Nephron progenitor cell (in vitro differentiated cells): ENCODE measurements at places on chromosomes 4 and X.

GRCh38 chr4:118991686-118992085 lies 103.0 kb downstream of the SYNPO2 start:
- DNase-seq = no peak

DNA sequence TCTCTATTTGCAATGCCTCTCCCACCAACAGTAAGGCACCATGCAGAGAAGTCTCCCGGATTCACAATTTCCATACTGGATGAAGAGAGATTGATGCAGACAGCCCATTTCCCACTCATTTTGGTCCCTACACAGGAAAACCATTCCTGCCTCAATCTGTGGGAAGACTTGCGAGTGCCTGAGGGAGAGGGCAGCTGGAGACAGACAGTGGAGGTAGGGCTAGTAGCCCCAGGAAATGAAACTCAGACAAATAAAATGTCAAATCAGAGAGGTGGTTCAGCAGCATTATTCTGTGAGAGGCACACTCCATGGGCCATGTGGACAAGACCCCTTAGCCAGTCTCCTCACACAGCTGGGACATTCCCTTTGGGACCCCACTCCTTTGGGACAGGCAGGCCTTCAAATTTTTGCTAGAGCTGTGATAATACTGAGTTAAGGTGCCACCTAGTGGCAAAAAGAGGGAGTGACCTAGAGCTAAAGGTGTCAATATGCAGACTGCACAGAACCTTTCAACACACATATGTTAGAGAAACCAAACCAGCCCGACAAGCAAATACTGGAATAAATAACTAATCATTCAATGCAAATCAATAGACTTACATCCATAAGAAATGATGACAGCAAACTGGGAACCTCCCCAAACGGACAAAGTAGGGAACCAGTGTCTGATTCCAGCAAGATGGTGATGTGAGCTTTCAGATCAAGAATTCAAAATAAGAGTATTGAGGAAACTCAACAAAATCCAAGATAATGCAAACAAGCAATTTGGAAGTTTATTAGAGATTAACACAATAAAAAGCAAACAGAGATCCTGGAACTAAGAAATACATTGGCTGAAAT lies 1865.3 kb upstream of the AGA start:
- peak; percentile 41 for DNase-seq

GRCh38 chrX:11757397-11757718 lies 679 bp upstream of the MSL3 start:
- DNase-seq = no peak

GRCh38 chr4:20829617-20830357 lies 129.5 kb downstream of the PACRGL start:
- no peak for DNase-seq

DNA sequence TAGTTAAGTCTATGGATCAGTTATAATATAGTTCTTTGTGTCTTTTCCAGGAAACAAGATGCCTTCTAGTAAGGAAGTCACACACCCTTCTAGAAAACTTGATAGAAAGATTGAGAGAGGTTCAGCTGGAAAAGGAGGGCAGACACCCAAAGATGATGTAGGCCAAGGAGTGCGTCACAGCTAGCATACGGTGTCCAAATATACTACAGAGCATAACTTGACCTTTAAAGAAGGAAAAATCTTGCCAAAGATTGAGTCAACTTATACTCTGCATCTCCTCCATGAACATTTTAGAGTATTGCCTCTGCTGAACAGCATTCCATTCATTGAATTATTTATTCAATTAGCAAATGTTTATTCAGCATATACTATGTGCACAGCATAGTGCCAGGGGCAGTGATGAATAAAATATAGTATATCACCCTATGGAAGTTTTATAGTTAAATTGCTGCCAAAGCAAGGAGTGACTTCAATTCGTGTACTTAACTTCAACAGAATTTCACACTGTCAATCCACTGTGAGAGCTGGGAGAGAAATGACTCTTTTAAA lies 51.9 kb upstream of the SLC6A14 start:
- DNase-seq = no peak

DNA sequence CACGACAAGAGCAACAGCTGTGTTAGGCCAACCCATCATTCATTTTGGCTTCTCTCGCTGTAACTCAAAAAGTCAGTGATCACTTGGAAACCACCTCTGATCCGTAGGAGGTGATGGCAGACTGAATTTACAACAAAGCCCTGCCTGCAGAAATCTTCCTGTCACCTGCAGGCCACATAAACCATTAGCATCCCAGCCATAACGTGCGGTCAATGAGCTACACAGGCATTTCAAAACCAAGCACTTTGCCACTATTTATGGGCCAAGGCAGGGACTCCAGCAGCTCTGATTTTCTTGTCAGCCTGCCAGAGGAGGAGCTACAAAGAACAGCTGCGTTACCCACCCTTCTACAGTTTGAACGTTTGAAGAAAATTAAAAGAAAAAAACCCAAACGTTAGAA lies 228.1 kb upstream of the PPARGC1A start:
- no peak for DNase-seq

- DNase-seq = no peak
Measured at GRCh38 chr4:62199291-62199810, 999.2 kb downstream of the ADGRL3 start.

GRCh38 chrX:133549295-133549933 lies 134.1 kb upstream of the GPC4 start:
- no peak for DNase-seq

- no peak for DNase-seq
Measured at GRCh38 chr4:55996646-55997045, 47.9 kb downstream of the CEP135 start.

GRCh38 chr4:35793045-35793722 lies 451.1 kb downstream of the ARAP2 start:
- no peak for DNase-seq

GRCh38 chr4:82691431-82691830 lies 107.2 kb downstream of the SCD5 start:
- DNase-seq = no peak

DNA sequence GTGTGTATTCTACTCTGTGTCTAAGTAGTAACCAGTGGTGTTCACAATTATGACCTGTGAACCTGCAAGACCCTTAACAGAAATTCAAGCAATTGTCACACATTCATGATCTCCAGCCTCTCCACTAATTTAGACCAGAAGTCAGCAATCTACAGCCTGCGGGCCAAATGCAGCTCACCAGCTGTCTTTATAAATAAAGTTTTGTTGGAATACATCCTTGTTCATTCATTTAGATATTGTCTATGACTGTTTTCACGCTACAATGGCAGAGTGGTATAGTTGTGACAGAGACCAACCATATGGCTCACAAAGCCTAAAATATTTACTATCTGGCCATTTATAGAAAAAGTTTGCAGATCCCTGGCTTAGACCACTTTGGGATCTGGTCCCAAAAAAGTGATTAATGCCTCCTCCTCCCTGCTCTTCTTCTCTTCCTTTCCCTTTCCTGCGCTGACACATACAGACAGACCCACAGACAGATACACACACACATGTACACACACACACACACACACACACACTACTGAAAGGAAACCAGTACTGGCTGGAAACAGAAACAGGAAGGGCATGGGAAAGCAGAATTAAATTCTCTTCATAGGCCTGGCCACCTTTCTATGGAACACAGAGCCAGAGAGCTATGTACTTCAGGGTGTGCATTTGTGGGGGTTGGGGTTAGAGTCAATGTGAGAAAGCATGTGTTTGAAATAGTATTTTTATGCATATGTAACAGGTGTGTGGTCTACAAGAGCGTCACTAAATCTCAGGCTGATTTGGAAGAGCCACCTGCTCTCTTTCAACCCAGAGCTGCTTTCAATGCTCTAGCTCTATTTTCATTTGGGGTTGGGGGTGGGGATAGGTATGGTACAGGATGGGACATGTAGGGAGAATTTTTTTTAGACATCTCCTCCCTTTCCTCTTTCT lies 49.7 kb upstream of the TMEM164 start:
- no peak for DNase-seq

DNA sequence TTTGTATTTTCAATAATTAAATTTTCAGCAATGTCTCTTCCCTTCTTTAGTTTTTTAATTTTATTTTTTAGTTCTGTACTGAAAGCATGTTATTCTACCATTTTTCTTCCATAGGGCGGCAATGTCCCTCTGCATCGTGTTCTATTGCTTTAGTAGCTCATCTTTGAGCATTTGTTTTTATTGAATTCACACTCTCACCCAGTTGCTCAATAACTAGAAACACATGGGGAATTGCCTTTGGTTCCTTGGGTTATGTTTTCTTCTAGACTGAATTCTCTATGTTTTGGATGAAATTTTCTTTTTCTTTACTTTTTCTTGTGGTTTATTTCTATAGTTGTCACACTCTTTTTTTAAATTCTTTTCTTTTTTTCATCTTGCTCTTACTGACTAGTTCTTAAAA lies 233.8 kb upstream of the LDB2 start:
- DNase-seq = no peak

GRCh38 chrX:136028383-136028984 lies 43.2 kb downstream of the SLC9A6 start:
- DNase-seq = no peak

DNA sequence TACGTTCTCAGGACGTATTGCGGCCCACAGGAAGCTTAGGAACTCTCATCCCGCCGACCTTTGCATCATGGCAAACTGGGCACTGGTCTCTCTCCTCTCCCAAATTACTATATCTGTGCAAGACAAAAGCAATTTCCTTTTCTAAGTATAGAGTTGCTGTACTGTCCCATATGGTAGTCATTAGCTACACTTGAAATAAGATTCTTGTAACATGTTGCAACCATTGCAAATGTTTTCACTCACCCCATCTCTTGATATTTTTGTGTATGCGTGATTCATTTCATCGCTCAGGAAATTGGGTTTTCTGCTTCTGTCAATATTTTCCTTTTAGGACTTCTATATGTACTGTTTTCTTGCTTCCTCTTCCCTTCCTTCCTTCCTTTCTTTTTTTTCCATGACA lies 15.7 kb downstream of the ARMCX6 start:
- DNase-seq = no peak

- peak; percentile 33 for DNase-seq
Measured at GRCh38 chrX:154748712-154749339, 2.1 kb downstream of the GAB3 start.

GRCh38 chr4:141058591-141059512 lies 74.4 kb downstream of the RNF150 start:
- DNase-seq = no peak

- DNase-seq = no peak
Measured at GRCh38 chr4:110107866-110108265, 90.5 kb downstream of the ELOVL6 start.

GRCh38 chr4:84750260-84750959 lies 167.5 kb downstream of the CDS1 start:
- DNase-seq = no peak

GRCh38 chr4:153222707-153223426 lies 18.6 kb downstream of the TRIM2 start:
- peak; percentile 74 for DNase-seq

DNA sequence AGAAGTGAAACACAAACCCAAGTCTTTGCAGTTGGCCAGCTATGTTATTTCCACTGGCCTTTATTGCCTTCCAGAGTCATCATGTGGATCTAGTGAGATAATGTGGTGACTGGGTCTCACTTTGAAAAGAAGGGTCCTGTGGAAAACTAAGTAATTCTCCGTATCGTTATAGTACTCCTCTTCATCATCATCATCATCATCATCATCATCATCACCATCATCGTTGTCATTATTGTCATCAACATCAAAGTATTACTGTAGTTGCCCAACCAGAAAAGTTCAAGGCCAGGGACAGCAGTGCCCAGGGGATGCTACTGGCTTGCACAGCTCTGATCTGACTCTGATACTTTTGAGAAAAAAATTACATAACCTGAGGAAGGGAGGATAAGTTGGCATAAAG lies 295.6 kb upstream of the F9 start:
- no peak for DNase-seq

DNA sequence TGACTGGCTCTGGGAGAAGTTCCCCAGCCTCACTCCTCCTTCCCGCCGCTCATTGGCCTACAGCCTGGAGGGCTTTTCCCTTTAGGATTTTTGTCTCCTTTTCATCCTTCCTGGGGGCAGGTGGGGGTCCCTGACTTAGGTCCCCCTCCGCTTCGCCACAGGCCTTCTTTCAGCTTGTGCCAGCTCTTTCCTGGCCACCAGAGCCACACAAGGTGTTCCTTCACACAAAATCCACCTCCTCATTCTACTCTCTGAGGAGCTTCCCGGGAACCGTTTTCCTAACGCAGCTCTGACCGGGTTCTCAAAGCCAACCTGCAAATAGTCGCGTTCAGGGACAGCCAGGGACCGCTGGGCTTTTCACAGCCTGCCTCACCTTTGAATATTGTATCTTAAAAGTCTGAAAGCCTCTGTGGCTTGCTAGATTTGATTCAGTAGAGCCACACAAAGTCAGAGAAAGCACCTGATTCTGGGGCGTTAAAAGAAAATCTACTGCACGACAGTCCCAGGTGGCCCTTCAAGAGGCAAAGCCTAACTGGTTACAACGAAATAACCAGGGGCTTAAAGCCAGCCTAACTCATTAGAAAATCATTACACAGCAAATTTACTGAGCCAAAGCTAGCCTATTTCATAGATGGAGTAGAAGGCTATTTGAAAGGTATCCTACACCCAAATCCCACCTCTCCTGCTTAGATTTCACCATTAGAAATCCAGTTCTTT lies 731 bp upstream of the GPC3 start:
- no peak for DNase-seq

- DNase-seq = no peak
Measured at GRCh38 chr4:86999136-86999643, 64.4 kb downstream of the AFF1 start.

GRCh38 chr4:141356963-141357335 lies 136.3 kb downstream of the ZNF330 start:
- DNase-seq = no peak

GRCh38 chrX:17559728-17560379 lies 177.4 kb upstream of the SCML1 start:
- no peak for DNase-seq

DNA sequence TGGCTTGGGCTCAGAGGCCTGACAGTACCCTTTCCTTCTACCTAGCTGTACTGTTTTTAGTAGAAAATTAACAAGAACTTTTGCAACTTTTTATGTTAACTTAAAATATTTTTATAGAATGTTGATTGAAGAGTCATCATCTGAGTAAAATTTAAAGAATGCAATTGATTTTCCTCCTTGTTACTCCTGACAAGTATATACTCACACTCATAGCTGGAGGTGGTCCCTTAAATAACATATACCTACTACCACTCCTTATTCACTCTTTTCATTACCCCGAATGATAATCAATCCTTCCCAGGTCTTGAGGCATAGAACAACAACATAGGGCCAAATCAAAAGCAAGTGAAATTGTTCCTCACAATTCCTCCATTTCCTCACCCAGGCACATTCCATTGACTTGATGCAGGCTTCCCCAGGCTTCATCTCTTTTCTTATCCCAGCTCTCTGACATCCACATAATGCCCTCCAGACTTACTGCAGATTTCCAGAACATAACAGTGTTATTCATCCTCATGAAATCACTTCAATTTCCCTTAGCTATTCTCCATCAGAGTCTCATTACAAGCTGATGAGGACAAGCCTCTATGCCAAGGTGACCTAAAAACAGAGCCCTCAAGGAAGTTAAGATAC lies 73.2 kb upstream of the ANXA10 start:
- no peak for DNase-seq
